ENCODE measurements at places on chromosomes 1 and 21. TPM values are rescaled to one million over a fixed set of nuclear protein-coding genes. Genes with fewer than 3 reads are reported as not detected.
A peak's percentile ranks its signal among the peaks of the same experiment; 100 is the strongest.

C1orf185 gene
- total RNA-seq = not detected

CD247 gene
- 9.3 TPM for total RNA-seq

ATP1A2 gene
- total RNA-seq = not detected

SLC6A9 gene
- total RNA-seq = 0.55 TPM

GRCh38 chr1:246269466-246269865 lies 237.6 kb downstream of the SMYD3 start:
- DNase-seq = no peak

DNA sequence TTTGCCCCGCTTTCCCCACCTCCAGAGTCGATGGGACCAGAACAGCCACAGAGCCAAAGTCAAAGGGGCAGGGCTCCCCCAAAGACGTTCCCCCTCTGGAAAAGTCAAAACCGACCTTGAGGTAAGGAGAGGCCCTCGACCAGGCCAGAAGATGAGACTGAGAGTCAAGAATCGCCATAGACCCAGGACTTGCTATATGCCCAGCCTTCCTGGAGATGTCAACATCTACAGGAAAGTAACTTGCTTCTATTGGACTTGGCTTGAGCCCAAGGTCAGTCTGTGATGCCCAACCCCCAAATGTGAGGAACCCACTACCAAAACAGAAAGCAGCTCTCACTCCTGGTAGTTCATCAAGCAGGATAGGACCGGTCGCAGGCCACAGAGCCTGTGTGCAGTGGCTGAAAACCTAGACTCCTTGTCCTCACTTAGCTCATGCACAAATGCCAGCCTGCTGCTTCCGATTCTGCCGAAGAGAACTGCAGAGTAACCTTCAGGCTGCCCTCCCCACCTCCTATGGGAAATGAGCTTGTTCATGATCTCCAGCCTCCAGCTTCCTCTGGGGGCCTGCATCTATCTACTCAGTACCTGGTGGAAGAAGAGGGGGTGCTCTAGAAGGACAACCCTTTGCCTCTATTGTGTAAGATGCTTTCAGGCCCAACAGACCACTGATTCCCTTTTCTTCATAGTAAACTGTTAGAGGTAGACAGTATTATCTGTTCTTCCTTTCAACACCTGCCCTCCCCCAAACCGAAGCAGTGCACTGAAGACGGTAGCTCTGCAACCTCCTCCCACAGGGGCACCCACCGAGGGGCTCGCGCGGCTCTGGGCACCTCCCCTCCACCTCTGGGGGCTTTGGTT lies 1.4 kb downstream of the ACOT7 start:
- peak; percentile 55 for DNase-seq

GRCh38 chr1:210081494-210081893 lies 143.5 kb downstream of the SYT14 start:
- DNase-seq = no peak

- no peak for DNase-seq
Measured at GRCh38 chr1:147808025-147808424, 47.6 kb upstream of the GJA5 start.

- DNase-seq = no peak
Measured at GRCh38 chr1:206790502-206791250, 18.4 kb upstream of the IL10 start.

- DNase-seq = no peak
Measured at GRCh38 chr1:174938281-174939007, 61.3 kb upstream of the CACYBP start.

DNA sequence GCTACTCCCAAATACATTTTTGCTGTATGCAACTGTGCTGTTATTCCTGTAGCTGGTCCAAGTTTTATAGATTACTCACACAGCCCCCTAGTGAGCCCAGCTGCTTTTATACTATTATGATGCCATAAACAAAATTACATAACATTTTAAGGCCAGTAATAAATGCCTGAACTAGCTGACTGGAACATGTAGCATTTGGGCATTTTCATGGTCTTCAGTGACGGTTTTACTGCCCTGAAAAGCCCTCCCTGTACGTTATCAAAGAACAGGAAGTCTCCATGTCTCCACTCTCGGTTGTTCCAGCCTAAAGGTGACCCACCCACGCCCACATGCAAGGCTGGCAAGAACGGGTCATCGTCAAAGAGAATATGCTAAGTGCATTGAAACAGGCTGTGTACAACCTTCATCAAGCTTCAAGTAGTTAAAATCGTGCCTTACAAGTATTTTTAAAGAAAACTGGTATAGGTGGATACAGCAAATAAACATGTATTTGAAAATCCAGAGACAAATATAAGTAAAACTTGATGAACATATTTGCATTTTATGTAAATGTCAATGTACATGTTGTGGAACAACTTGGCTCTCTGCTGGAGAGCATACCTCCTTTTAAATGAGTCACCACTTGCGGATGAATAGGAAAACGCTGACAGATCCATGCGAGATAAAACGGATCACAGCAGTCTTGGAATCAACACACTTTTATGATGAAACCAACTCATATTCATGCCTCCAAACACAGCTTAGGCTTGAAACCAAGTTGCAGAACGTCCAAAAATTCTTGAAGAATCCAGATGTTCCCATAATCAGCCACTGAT lies 520.5 kb downstream of the SMYD3 start:
- peak; percentile 43 for DNase-seq

GRCh38 chr1:212367474-212368072 lies 47.1 kb downstream of the PACC1 start:
- DNase-seq = no peak
